ENCODE measurements at places on chromosomes 7 and 10.

DNA sequence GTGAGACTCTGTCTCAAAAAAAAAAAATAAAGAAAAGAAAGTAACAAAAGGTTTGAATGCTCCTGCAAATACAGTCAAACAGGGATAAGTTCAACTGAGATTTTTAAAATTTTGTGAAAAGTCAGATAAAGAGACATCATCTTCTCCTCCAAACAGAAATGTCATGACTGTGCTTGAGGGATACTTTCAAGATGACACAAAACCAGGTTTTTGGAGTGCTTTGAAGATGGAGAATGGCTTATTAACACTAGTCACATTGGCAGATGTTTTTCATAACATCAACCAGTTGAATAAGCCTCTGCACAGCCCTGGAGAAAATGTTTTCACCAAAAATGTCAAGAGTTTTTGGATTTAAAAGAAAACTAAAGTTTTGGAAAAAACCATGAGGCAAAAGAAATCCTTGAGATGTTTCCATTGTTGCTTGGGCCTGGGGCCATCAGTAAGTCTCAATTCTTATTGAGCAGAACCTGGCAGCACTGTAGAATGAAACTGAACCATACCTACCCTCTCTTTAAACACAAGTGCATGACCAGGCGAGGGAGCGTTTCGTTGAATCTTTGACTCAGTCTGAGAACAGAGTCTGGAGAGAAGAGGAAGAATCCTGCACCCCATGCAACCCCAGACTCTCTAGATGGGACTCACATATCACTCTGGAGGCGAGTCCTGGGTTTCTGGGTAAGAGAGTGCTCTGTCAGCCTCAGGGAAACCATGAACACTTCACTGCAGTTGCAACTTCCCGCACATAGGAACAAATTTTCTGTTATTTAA lies 37.4 kb upstream of the PRKCQ start:
- no peak for DNase-seq

DNA sequence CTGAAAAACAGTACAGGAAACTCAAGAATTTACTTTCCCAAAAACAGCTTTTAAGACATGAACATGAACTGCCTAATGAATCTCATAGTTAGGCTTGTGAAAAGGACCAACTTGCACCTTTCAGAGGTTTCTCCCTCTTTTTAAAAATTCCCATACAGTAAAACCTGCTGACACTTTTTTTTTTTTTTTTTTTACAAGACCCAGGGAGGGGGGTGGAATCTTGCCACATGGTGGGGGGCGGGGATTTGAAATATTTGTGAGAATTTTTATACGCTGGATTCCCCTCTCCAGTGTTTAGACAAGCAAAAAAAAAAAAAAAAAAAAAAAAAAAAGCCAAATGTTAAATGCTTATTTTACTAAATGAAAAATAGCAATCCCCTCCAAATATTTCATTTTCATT lies 57.4 kb downstream of the HIBADH start:
- DNase-seq: no peak

DNA sequence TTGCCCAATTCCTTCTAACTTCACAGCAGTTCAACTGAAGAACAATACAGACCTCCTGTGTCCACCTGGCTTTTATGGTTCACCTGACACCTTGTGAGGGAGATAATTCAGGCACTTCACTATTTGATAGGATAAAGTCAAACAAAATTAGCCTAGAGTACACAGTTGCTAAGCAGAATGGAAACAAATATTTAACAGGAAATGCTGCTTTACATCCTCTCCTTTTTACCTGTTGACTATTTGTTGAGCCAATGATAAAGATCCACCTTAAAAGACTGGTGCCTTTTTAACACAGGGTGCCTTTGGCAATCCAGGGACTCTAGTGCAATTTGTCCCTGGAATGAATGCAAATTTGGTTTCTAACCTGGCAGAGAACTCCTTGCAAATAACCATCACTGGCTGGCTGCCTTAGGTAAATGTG lies 39.8 kb downstream of the ITPRID1 start:
- DNase-seq: no peak

DNA sequence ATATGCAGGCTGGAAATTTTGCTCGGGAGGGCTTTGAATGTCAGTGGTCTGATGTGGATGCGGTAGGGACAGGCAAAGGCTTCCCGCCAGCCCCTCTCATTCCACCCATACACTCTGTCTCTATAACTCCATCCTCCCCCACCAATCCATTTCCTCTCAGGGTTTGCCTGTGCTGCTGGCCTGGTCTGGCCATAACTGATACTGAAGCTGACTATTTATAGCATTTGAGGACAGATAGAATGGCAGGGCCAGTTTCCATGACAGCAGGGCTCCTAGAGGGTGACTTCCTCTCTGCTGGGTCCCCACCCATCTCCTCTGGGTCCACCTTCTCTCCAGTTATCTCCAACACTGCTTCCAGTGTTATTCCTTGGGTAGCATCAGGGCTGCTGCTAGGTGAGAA lies 6.6 kb upstream of the PDLIM1 start:
- no peak for DNase-seq

GRCh38 chr7:86149024-86149665 lies 494.6 kb upstream of the GRM3 start:
- DNase-seq: no peak

GRCh38 chr10:132503581-132504421 lies 33.8 kb upstream of the INPP5A start:
- DNase-seq: no peak

GRCh38 chr7:636396-636795 lies 90.1 kb upstream of the DNAAF5 start:
- DNase-seq: no peak
